Stimulated activated naive B cell treated with anti-CD40 and anti-IgM and Interleukin-4, amounts not matched to agents 10 μg/mL and 1 μg/mL and 100 μg/mL, for 72 hours (primary cell): ENCODE measurements at places on chromosomes 2 and 18.

GRCh38 chr2:230873661-230874401 lies 9.1 kb downstream of the ITM2C start:
- peak; percentile 84 for DNase-seq

DNA sequence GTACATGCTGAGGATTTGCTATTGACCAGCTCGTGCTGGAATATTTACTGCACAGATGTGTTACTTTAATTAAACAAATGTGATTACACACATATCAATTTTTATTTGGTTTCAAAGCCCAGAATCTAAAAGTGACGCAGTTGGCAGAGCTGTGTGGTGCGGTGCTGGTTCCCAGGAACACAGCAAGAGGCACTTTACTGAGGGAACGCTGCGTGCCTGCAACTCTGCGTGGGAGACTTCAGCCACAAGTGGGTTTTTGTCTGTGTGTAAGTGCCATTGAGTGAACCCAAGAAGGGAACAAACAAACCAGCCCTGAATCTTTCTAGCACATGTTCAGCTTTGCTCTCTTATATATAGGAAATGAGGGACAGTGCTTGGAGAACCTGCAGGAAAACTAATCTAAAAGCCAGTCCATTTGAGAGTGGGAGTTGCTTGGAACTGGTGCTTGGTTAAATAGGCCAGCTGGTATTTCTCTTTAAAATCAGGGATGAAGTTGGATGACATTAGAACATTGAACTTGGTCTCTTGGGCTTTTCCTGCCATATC lies 196.6 kb upstream of the CELF4 start:
- DNase-seq = no peak

- DNase-seq = no peak
Observed at GRCh38 chr2:46632349-46632748, 153.0 kb downstream of the TMEM247 start.

DNA sequence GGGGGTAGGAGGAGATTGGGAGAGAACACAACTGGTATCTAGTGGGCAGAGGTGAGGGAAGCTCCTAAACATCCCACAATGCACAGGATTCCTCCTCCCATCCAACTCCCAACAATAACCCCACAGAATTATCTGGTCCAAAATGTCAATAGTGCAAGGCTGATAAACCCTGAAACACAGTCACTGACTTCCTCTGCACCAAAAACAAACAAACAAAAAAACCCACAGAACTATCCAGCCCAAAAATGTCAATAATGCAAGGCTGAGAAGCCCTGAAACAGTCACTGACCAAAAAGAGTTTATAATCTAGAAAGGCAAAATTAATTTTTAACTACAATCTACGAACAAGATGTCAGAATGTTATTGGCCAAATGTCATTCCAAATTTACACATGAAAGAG lies 9.8 kb downstream of the TMX3 start:
- no peak for DNase-seq

- DNase-seq = no peak
Observed at GRCh38 chr2:46561731-46562450, 82.5 kb downstream of the TMEM247 start.

- DNase-seq = no peak
Observed at GRCh38 chr2:73324126-73324725, 30.9 kb upstream of the EGR4 start.

DNA sequence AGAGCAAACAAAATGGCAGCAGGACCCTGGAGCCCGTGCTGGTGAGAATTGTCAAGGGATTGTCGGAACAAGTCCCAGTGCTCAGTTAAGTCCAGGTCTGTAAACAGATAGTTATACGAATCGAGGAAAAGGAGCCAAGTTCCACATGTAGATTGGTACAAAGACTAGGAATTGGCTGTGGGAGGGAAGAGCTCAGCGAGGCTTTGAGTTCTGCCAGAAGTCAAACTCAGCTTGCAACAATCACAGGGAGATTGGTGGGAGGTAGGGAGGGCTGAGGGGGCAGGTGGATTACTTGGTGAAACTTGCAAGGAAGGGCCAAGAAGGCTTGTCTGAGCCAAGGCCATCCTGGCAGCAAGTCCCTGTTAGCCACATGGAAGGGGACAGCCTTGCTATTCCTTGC lies 217.8 kb upstream of the ARL4C start:
- DNase-seq = no peak

GRCh38 chr2:218472988-218473387 lies 54.1 kb downstream of the VIL1 start:
- DNase-seq = no peak

DNA sequence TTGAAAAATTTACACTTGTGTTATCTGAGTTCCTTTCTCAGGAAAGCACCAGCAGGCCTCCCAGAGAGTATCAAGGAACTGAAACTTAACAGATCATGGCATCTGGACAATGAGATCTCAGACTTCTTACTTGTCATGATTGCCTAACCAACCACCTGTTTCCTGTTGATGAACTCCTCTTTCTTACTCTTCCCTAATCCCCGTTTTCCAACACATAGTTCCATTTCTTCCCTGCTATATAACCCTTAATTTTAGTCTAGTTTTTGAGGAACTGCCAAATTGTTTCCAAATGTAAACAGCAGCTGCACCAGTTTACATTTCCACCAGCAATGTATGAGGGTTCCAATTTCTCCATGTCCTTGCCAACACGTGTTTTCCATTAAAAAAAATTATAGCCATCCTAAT lies 6.1 kb upstream of the FAM171B start:
- DNase-seq = no peak

- peak; percentile 70 for DNase-seq
Observed at GRCh38 chr2:112725545-112726457, 5.0 kb downstream of the NT5DC4 start.

DNA sequence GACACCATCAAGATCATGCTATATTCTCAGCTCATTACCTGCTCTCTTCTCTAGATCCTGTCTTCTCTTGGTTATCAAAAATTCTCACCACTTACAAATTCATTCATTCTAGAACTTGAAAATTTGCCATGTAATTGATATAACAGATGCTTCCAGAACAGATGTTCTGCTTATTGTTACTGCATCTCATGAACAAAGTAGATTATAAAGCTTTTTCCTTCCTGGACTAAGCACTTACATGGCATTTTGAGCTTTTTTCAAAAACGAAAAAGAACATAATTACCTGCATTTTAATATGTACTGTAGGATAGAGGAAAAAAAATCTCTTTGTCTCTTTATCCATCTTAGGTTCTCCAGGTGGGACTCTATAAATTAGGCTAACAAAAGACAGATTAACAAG lies 79.6 kb upstream of the CREB1 start:
- DNase-seq = no peak

DNA sequence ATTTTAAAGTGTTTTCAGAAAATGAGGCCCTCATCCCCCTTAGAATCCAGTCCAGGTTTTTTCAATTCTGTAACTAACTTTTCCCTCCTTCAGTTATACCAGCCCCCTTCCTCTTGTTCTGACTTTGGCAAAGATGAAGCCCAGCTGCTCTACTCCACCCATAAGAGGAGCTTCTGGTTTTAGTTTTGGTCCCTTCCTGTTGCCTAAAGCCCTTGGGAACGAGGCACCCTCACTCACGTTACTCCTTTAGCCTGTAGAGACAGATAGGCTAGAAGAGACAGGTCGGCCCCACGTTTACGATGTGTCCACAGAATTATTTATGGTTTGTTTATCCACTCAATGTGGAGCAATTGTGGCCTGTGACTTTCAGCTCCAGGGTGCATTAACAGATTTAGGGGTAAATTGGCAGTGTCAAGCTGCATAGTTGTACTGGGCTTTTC lies 454.2 kb upstream of the TNP1 start:
- no peak for DNase-seq

GRCh38 chr2:190794790-190795189 lies 85.8 kb upstream of the GLS start:
- no peak for DNase-seq
